GM12878 (cell line): ENCODE measurements at places on chromosomes 7 and 10.

- no peak within 1 kb of the TSS for H3K27ac ChIP-seq
- H3K4me1 ChIP-seq = no peaks in the 10 kb centered on the region
- no peak for DNase-seq
- H3K27me3 ChIP-seq = peaks cover 6% of the 10 kb centered on the region; the same call in 1 of the 2 replicates
- H3K36me3 ChIP-seq = no peaks in the 10 kb centered on the region
Observed at GRCh38 chr10:11823122-11823988, at the start of gene PROSER2. Gene PROSER2, plus strand, starts transcription at chr10:11823356. Its CDS starts 28,722 bp downstream, at chr10:11852078.

DNA sequence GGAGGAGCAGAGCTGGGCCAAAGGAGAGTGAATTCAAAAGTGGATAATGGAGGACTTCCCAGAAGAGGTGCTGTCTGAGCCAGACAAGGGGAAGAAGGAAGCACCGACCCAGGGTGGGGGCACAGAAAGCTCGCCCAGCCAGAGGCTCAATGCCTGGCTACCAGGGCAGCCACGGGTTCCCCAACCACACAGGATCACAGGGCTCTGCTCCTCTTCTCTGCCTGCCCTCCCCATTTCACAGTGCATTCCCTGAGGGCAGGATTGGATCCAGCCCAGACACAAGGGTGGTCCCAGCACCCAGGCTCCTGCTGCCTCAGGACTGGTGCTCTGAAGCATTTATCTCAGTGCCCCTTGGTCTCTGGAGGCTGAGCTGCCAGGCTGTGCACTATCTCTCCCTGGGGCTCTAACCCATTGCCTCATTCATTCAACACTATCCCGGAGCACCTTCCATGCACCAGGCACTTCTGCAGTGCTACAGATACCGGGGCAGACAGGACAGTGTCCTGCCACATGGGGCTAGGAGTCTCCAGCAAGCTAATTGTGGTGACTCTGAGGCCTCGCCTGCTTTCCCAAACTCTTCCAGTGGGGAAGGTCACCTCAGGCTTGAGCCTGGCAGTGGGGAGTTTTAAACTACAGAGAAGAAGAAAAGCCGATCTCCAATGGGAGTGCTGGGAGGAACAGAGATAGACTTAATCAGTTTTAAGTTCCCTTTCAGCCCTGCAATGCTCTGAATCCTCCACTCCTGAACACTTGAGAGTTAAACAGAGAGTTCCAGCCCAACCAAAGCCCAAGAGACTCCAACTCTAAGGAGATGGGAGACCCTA is 201.8 kb upstream of the ZMIZ1 start:
- H3K27me3 ChIP-seq = peaks cover 3% of the 10 kb centered on the region; the same call in 1 of the 2 replicates
- no peak overlapping the region for H3K27ac ChIP-seq
- H3K4me3 ChIP-seq = no peak overlapping the region
- DNase-seq = no peak

- DNase-seq = no peak
- no peak overlapping the region for H3K27ac ChIP-seq
- H3K4me3 ChIP-seq = no peak overlapping the region
- no peaks in the 10 kb centered on the region for H3K27me3 ChIP-seq
- H3K36me3 ChIP-seq = no peaks in the 10 kb centered on the region
Observed at GRCh38 chr7:3338161-3338560, 37.1 kb downstream of the SDK1 start.

DNA sequence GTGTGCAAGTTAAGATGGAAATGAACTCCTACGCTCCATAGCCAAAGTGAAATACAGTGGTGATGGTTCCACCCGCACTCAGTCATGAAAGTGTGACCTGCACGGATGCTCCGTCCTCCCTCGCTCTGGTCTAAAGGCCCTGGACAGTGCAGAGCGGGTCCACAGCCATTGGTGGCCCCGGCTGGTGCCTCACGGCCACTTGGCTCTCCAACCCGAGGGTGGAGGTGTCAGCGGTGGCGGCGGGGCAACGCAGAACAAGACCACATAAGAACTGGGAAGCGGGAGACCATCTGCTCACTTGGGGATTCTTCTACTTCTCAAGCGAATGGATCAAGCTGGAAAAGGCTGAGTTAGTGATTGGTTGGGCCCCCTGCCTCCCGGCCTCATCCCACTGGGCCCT is 60.7 kb downstream of the NKX6-2 start:
- H3K4me3 ChIP-seq = no peak overlapping the region
- H3K27me3 ChIP-seq = no peaks in the 10 kb centered on the region
- H3K36me3 ChIP-seq = no peaks in the 10 kb centered on the region
- no peak overlapping the region for H3K27ac ChIP-seq
- H3K4me1 ChIP-seq = no peaks in the 10 kb centered on the region

DNA sequence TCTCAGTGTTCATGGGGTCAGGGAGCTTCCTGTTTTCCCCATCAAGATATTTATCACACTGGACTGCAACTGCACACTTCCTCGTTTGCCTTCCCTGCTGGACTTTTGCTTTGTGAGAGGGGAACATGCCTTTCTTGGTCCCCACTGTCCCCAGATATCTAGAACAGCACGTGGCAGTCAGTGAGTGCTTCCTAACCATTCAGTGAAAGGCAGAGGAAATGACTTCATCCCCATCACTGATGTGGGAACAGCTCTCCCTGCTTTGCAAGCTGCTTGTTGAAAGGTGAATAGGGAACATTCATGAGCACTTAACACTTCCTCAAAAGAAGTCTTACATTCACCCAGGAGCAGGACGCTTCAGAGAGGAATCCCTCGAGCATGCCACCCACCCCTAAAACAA is 135.4 kb downstream of the MYOF start:
- DNase-seq = no peak
- H3K27ac ChIP-seq = no peak overlapping the region
- H3K36me3 ChIP-seq = no peaks in the 10 kb centered on the region
- no peak overlapping the region for H3K4me3 ChIP-seq
- no peaks in the 10 kb centered on the region; the same call in 1 of the 2 replicates for H3K27me3 ChIP-seq
- H3K4me1 ChIP-seq = peaks cover 12% of the 10 kb centered on the region

- H3K27ac ChIP-seq = no peak overlapping the region
- H3K36me3 ChIP-seq = no peaks in the 10 kb centered on the region
- no peaks in the 10 kb centered on the region for H3K27me3 ChIP-seq
- no peaks in the 10 kb centered on the region for H3K4me1 ChIP-seq
- no peak overlapping the region for H3K4me3 ChIP-seq
- no peak for DNase-seq
Observed at GRCh38 chr10:33189363-33189762, 145.1 kb downstream of the NRP1 start.

DNA sequence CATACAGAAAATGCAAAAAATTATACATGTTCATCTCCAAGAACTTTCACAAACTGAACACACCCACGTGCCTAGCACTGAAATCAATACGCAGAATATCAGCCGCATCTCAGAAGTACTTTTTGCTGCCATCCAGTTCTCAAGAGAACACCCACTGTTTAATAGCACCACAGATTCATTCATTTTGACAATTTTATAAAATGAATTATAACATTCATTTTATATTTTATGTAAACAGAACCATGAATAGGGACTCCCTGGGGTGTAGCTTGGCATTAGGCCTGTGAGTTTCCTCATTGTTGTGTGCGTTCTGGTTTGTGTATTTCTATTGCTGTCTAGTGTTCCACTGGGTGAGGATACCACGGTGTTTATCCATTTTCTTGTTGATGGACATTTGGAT is 77.3 kb upstream of the PIP4K2A start:
- no peaks in the 10 kb centered on the region for H3K36me3 ChIP-seq
- no peaks in the 10 kb centered on the region; the same call in 1 of the 2 replicates for H3K27me3 ChIP-seq
- DNase-seq = no peak

DNA sequence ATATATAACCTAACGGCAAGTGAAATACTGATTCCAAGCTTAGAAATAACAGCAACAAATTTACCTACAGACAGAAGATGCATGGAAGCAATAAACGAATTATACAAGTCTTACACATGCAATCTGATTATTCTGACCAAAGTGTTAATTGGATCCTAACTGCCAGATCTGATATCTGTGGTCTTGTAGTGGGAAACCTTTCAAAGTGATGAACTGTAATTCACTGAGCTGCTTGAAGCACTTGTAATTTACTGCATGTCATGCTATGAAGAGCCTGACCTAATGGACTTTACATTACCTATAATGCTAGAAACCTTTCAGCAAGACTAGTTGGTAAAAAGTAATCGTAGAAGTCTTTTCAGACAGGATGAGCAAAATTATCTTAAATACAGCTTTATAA is 205.6 kb downstream of the FOXP2 start:
- no peaks in the 10 kb centered on the region for H3K36me3 ChIP-seq
- no peak overlapping the region for H3K4me3 ChIP-seq
- DNase-seq = no peak
- no peaks in the 10 kb centered on the region for H3K27me3 ChIP-seq
- no peak overlapping the region for H3K27ac ChIP-seq
- H3K4me1 ChIP-seq = no peaks in the 10 kb centered on the region
